Gastrocnemius medialis (tissue), 4 donors: ENCODE measurements at places on chromosomes 2 and 18.

DNA sequence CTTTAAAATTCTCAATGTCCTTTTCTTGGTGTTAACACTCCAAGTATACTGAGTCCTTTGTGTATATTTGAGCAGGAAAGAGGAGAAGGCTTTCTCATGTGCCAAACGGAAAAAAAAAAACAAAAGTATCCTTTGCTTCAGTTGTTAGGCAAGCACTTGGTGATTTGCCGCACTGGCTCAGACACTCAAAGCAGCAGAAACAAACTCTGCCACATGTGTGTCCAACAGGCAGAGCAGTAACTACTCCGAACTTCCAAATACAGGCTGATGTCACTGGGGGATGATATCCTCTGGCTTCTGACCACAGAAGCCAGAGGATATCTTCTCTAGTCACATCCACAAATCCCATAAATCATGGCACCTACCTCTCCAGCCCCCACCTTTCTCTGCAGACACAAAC, 108.0 kb upstream of the SALL3 start:
- no peak for DNase-seq

GRCh38 chr2:187719510-187719909, 165.3 kb upstream of the TFPI start:
- DNase-seq = no peak

DNA sequence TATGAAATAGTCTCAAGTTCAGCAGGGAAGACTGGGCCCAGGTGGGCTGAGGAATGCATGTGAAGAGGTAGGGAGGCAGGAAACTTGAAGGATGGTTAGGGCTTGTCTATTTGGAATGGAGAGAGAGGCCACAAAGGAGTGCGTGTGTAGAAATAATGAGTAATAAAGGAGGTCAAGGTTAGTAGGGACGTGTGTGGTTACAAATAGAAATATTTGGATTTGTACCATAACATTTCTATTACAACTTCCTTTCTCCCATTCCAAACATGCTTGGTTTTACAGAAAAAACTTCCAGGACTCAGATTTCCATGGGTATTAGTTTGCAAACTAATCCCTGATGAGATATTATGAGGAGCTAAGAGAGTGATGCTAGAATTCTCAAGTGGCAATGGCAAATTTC, 280.6 kb downstream of the NCKAP5 start:
- DNase-seq = no peak

DNA sequence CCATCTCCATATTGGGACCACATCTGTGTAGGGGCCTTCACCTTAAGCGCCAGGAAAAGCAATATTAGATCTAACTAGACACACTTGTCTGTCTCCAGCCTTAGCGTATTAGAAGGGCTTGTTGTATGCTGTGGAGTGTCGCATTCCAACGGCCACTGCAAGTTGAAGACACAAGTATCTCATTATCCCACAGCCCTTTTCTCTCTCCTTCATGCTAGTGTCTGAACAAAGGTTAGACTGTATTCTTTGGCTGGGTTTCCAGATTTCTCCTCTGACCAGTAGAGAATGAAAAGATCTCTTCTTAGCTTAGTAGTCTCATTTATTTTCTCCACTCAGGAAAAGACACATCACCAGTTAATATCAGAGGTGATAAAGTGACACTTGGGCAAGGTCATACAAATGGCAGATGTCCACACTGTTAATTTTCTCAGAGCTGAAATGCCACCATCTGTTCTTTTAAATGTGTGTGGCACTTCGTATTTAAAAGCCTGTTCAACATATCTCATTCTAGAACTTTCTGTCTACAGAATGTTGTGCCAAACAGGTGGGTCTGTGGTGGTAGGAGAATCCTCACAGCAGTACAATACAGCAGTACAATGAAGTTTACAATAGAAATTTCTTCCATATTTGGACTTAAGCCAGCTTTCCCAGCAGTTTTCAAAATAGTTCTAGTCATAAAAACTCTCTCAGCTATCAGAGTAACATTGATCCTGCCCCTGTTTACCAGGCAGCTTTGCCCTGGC, 94.0 kb upstream of the ITGA6 start:
- DNase-seq = no peak

- DNase-seq = peak; percentile 76
These were observed 59.0 kb downstream of the RASGRP3 start for GRCh38 chr2:33535421-33535820.

- DNase-seq = peak; percentile 20
These were observed 9.4 kb upstream of the GBX2 start for GRCh38 chr2:236177604-236177966.

- DNase-seq = no peak
These were observed 119.5 kb downstream of the NEB start for GRCh38 chr2:151614606-151615306.

DNA sequence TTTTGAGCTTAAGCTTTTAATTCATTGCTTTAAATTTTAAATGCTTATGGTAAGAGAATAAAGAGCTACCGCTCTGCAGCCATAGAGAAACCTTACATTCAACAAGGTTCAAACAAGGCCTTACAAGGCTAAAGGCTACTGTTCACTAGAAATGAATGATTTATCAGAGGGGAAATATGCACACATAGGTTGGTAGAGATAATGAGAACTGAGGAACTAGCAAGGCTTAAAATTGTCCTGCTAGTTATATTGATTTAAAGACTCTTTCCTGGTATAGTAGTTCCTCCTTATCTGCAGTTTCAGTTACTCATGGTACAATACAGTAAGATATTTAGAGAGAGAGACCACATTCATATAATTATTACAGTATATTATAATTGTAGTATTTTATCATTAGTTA, 193.4 kb downstream of the WDR7 start:
- no peak for DNase-seq

- DNase-seq = no peak
These were observed 3.9 kb downstream of the C2orf72 start for GRCh38 chr2:231041061-231041689.

GRCh38 chr2:231177156-231178025, 21.0 kb upstream of the ARMC9 start:
- DNase-seq = no peak

DNA sequence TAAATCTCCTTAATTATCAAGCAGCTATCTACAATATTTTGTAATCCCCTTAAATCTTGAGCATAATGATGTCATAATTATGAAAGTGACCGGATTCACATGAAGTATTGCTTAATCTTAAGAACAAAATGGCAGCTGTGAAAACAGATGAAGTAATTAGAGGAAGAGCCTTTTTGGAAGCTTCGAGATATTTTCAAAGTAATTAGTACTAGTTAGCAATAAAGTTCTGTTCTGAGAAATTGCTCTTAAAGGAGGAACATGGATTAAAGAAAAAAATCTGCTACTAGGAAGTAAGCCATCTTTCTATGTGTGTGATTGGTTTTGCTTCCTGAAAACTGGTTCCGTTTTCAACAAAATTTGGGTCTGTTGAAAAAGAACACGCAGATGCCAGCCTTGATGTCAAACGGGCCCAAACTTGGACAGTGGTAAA, 18.3 kb downstream of the CLUL1 start:
- no peak for DNase-seq

DNA sequence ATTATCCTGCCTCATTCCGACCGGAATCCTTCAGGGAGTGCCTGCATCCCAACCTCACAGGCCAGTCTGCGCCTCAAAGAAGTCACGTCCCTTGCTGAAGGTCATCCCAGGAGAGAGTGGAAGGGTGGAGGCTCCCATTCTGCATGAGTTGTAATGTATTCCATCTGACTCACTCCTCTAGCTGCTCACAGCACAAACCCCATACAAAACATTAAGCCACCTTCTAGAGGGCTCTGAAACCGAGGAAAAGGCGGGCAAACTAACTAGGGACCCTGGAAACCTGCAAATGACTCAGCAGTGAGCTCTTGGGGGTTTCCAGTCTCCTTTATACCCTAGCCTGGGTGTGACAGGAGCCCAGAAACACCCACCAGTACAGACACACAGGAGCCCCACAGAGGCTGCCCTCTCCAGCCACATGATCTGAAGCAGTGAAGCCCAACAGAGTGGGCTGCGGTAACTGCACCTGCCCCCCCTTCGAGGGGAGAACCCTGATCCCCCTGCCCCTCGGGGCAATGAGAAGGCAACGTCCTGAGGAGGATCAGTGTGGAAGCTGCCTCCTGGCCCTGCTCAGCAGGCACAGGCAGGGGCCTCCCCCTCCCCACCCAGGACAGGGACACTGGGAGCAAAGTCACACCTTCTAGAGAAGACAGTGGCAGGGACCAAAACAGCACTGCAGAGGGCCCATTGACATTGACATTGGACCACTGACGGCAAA, 69.3 kb upstream of the SNTG2 start:
- DNase-seq = no peak

DNA sequence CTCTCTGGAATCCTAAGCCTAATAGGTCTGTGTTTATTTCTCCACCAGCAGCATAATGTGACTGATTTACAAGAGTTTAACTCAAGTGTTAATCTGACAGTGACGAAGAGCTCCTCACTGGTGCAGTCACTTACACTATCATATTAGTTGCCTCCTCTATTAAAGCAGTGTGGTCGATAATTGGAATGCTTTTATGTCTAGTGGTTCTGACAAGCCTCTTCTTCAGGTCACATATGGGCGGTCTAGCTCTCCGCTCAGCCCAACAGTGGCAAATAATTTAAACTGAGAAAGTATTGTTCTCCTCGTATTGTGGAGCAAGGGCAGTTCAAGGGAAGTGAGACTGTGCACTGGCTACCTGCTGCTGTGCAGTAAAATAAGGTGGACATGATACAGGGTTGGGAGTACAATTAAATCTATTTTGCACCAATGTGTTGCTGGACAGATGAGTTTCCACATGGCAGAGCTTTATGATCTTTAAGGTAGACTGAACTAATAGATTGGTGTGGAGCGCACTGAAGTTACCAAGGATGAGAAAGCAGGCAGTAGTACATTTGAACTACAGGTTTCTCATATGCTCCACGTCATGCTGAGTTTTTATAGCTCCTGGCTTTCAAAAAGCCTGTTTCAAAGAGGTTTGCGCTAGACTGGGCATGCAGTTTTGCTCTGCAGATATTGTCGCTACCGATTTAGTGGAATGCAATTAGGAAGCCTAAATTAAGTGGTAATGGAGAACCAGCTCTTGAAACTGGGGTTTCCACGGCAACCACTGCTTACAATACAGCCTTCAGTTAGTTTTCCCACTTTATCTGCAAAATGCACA, 151.7 kb upstream of the POU3F3 start:
- no peak for DNase-seq
